Left forelimb (tissue), 1 donor: ENCODE measurements at places on chromosomes 1 and 21.
A peak's percentile ranks its signal among the peaks of the same experiment; 100 is the strongest.

- peak; percentile 62 for DNase-seq
Measured at GRCh38 chr1:20732588-20733359, at the start of gene SH2D5. TSS of gene SH2D5 (minus strand) at chr1:20732703. CDS start at chr1:20728044, 4,659 bp downstream.

- no peak for DNase-seq
Measured at GRCh38 chr21:45407629-45408247, 2.8 kb downstream of the COL18A1 start.

DNA sequence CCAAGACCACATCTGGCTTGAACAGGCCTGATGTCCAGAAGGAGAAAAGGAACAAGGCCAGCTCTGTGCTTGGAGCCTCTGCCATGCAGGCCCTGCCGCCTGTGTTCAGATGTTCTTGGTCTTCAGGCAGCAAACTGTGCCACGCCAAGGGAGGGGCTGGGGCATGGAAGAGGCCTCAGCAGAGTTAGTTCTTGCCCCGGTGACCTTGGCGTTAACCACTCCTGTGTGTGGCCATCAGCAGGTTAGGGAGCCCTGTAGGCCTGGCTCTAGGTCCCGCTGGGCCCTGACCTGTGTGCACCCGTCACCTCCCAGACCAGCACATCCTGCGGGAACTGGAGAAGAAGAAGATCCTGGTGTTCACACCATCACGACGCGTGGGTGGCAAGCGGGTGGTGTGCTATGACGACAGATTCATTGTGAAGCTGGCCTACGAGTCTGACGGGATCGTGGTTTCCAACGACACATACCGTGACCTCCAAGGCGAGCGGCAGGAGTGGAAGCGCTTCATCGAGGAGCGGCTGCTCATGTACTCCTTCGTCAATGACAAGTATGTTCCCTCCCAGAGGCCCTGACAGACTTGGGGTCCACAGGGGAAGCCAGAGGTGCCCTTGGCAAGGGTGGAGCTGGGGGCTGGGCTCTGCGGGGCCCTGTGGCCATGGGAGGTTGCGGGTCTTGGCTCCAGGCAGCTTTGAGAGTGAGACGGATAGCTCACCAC, 7.1 kb downstream of the ZC3H12A start:
- peak; percentile 58 for DNase-seq

GRCh38 chr1:161259345-161259702, 779 bp downstream of the PCP4L1 start:
- no peak for DNase-seq

GRCh38 chr1:171346881-171347280, 32.9 kb downstream of the FMO4 start:
- no peak for DNase-seq

DNA sequence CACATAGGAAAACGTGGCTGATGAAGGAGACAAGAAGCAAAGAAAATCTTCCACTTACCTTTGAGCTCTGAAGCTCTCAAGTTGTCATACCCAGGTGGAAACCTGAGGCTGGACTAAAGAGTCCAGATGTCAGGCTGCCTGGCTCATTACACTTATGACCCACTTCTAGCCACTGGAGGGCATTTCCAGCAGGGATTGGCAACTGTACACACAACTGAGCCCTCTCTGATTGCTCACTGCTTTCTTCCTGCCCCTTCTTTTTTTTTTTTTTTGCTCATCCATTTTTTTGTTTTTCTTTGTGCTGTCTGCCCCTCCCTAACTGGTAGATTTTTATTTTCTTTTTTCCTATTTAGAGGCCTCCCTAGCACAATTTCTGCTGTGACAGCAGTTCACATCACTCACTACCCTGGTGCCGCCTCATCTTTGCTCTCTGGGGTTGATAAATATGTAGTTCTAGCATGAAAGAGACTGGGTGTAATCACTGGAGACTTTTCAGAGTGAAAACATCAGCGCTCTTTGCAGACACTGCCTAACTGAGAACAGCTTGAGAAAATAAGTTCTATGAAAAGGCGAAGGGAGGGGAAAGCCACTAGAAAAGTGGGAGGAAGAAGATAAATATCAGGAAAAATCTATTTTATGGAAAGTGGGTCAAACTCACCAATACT, 334.5 kb downstream of the NUF2 start:
- no peak for DNase-seq

- no peak for DNase-seq
Measured at GRCh38 chr1:201944639-201945038, 1.7 kb downstream of the LMOD1 start.

GRCh38 chr1:240189386-240189989, 97.8 kb downstream of the FMN2 start:
- no peak for DNase-seq

- peak; percentile 90 for DNase-seq
Measured at GRCh38 chr1:151130987-151131586, 15.3 kb downstream of the SEMA6C start.

GRCh38 chr1:58880592-58880991, 96.7 kb upstream of the JUN start:
- DNase-seq: no peak

GRCh38 chr1:152817309-152817708, 5.5 kb downstream of the LCE1B start:
- no peak for DNase-seq

GRCh38 chr1:44846985-44847384, 3.9 kb upstream of the PTCH2 start:
- DNase-seq: no peak

- no peak for DNase-seq
Measured at GRCh38 chr1:219189021-219189824, 15.5 kb downstream of the LYPLAL1 start.

GRCh38 chr1:93695411-93696005, 13.9 kb upstream of the BCAR3 start:
- no peak for DNase-seq

DNA sequence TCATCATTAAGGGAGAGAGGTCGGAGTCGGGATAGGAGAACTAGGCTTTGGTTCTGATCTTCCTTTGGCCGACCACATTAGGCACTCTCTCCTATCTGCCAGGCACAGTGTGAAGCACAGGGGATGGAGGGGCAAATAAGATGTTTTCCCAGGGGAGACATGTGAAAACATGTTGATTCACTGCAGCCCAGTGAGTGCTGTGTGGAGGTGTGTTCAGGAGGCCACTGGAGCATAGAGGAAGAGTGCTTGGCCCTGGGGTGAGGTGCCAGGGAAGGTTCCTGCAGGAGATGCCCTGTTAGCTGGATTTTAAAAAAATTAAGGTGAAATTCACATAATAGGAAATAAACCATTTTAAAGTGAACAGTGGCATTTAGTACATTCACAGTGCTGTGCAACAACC, 3.7 kb downstream of the VANGL2 start:
- DNase-seq: no peak

- DNase-seq: no peak
Measured at GRCh38 chr1:22057861-22058260, 5.4 kb downstream of the CDC42 start.

GRCh38 chr1:159015440-159015909, 5.8 kb downstream of the IFI16 start:
- DNase-seq: no peak

GRCh38 chr1:16187748-16188401, 24.6 kb downstream of the ARHGEF19 start:
- peak; percentile 83 for DNase-seq

- no peak for DNase-seq
Measured at GRCh38 chr1:175067362-175068106, at the start of gene TNN. TSS of gene TNN (plus strand) at chr1:175067833. CDS start at chr1:175077419, 9,586 bp downstream.

DNA sequence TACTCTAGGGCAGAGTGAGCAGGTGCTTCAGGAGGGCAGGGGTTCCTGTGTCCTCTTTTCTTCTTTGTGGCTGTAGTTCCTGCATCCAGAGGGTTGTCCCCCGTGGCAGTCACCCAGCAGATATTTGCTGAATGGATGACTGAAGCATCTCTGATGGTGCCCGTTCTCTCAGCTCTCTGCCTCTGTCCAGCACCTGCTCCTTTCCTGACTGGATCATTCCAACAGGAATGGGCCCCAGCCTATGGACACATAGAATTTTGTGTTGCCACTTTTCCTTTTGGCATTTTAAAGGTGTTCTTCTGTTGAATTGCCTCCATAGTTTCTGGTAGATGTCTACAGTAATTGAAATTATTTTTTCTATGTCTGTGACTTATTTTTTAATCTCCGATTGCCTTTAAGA, 372.5 kb upstream of the C1orf174 start:
- DNase-seq: no peak

GRCh38 chr1:81578867-81579266, 221.9 kb upstream of the ADGRL2 start:
- DNase-seq: no peak

- no peak for DNase-seq
Measured at GRCh38 chr1:20702416-20702815, 15.4 kb downstream of the KIF17 start.

DNA sequence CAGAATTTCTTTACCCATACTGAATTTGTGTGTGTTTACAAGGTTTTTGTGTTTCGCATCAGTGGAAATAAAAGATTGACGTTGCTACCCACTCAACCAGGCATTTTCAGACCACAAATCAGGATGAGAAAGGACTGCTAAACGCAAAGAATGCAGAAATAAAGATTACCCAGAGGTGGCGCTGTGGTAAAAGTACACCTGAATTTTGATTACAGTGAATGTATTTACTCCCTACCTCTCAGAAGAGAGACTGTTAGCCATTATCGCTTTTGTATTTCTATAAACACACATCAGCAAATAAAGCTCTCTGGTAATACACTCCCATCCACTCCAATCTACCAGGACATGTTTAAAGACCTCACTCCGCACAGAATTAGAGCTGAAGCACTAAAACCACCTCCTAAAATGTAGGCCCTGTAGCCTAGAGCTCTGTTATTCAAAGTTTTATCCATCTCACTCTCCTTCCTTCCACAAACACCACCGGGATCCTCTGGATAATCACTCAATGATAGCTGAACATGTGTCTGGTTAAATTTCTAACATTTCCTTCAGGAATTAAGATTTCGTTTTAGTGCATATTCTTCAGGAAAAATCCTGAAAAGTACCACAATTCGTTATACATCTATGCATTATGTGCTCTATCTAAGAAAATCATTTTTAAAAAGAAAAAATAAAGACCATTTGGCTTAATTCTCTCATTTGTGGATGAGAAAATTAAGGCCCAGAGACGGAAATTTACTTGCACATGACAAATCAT, 2.5 kb upstream of the LMO4 start:
- no peak for DNase-seq
